ENCODE measurements at places on chromosomes 3 and 15.
A peak's percentile ranks its signal among the peaks of the same experiment; 100 is the strongest.

- no peak for DNase-seq
Measured at GRCh38 chr3:111936967-111937366, 41.9 kb upstream of the ABHD10 start.

DNA sequence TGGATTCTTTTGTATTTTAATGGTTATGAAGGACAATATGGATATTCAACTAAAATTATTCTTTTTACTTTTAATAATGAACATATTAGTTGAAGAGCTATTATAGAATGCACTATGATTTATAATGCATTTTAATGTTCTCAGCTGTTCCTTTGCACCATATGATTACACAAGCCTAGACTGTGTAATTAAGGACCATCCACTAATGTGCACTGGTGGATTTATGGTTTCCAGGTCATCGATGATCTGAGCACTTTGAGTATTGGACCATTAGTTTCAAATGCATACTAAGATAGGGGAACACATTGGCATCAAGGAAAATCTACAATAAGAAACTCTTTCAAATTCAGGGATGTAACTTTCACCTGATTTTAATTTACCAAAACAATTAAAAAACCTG, 16.8 kb downstream of the LRRN1 start:
- DNase-seq = no peak

DNA sequence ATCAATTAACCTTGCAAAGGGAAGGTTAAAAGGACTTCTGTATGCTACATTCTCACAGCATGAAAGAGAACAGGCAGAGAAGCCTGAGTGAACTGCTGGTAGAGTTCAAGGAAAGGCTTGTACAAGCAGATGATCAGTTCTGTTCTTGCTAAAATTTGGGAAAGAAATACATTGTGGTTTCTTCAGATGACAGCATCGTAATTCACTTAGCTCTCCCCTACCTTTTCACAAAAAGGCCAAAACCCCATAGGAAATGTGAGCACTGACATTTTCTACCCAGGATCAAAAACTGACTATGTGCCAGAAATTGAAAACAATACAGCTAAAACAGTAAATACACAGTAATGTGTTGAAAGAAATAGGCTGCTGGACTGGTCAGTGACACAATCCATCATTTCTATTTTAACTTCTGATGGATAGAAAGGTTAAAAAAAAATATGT, 216.4 kb downstream of the DPH6 start:
- no peak for DNase-seq

DNA sequence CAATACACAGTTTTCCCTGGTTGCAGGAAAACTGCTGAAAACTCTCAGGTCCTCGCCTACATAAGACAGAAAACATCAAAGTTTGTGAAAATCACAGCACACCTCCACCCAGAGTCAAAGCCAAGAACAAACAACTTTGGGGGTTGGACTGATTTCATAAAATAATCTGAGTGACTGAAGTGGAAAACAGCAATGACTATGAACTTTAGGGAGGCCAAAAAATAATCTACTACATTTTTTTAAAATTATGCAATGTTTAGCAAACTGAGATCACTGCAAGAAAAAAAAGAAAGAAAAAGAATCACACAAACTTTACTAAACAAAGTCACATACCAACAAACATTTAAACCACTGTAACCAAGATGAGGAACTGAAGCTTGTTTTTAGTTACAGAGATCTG, 15.9 kb upstream of the FOXP1 start:
- DNase-seq = no peak

- DNase-seq = peak; percentile 4
Measured at GRCh38 chr3:19147905-19148767, at the start of gene KCNH8. Gene KCNH8 (plus strand): TSS chr3:19148510. CDS start chr3:19148720, 210 bp downstream.

DNA sequence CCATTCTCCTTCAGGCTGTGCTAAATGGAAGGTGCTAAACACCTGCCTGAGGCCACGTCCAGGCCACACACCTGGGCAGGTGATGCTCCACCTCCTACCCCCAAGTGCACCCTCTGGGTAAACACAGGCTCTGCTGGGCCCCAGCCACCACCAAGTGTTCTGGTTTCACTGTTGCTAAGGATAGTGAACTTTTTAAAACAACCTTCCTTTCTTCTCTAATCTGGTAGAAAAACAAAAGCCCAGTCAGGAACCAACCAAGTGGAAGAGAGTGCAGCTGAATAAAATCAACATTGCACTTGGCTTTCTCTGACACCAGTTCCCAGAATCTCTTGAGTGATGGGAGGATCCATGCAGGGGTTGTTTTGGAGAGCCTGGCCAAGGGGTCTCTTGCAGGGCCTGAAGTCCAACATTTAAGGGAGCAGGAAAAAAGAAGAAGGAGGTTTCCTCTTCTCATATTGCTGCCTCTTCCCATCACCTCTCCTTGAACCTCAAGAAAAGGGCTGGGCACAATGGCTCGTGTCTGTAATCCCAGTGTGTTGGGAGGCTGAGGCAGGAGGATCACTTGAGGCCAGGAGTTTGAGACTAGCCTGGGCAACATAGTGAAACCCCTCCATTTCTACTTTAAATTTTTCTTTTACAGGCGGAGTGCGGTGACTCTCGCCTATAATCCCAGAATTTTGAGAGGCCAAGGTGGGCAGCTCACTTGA, 26.2 kb upstream of the ATP13A3 start:
- DNase-seq = no peak

DNA sequence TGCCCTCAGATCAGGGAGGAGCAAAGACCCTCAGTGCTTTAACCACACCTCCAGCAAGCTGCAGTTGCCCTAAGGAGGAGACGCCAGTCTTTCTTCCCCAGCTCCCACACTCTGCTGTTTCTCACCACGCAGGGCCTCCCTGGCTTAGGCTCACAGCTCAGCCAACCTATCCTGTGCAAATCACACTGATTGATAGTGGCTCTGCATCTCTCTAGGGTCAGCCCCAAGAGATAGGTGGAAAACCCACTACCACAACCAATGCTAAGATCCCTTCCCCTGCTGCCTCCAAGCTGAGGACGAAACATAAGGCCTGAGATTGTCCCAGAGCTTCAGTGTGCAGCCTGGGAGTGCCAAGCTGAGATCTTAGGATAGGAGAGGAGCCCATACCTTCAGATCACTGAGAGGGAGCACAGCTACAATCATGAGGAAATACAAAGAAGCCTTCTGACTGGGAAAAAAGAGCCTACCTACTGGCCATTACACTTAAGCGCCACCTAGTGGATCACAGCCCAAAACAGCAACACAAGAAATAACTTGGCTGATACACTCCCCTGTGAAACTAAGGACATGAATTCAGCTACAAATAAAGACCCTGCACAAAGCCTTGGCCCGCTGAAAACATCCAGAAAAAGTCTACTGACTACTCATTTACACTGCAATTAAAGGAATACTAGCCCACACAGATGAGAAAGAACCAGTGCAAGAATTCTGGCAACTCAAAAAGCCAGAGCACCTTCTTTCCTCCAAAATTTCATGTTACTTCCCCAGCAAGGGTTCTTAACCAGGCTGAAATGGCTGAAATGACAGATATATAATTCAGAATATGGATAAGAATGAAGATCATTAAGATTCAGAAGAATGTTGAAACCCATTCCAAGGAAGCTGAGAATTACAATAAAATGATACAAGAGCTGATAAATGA, 271.5 kb upstream of the DCBLD2 start:
- no peak for DNase-seq

DNA sequence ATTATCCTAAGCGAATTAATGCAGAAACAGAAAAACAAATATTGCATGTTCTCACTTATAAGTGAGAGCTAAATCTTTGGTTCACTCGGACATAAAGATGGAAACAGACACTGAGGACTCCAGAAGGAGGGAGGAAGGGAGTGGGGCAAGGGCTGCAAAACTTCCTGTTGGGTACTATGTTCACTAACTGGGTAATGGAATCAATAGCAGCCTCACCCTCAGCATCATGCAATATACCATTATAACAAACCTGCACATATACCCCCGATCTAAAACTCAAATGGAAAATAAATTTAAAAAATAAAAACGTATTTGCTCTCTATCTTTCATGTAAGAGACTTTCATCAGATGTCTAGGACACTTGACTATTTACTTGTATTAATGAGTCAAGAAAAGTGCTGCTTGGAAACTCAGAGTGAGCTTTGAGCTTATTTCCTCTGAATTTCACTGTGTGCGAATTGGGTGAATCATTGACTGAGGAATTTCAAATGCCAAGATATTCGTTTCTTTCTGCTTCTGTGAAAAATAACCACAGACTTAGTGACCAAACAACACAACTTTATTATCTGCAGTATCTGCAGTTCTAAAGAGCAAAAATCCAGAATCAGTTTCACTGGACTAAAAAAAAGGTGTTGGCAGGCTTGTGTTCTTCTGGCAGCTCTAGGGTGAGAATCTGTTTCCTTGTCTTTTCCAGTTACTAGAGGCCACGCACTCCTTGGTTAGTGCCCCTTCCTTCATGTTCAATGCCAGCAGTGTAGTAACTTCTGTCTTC, 18.4 kb downstream of the TM4SF18 start:
- no peak for DNase-seq

All from activated CD4-positive, alpha-beta T cell treated with anti-CD3 and anti-CD28 coated beads for 4 hours (primary cell).